ENCODE measurements at places on chromosomes 7 and 10.

DNA sequence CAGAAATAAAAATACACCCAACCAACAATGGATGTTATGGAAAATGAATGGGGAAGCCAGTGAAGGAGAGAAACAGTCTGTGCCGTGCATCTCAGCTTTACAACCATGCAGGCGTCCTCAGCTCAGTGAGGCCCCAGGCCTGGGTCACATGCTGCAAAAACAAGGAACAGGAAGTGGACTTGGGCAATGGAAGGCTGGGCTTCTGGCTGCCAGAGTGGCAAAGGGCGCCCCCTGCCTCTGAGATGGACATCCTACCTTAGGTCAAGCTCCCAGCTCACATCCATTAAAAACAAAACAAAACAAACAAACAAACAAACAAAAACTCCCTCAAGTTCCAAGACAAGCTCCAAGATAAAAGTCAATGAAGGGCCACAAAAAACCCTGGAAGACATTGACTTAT is 54.7 kb upstream of the AFAP1L2 start:
- no peak for DNase-seq

GRCh38 chr7:88169717-88170320 is 50.0 kb downstream of the SRI start:
- DNase-seq: no peak

- no peak for DNase-seq
These were observed 3.2 kb upstream of the CLDN4 start for GRCh38 chr7:73827567-73828106.

DNA sequence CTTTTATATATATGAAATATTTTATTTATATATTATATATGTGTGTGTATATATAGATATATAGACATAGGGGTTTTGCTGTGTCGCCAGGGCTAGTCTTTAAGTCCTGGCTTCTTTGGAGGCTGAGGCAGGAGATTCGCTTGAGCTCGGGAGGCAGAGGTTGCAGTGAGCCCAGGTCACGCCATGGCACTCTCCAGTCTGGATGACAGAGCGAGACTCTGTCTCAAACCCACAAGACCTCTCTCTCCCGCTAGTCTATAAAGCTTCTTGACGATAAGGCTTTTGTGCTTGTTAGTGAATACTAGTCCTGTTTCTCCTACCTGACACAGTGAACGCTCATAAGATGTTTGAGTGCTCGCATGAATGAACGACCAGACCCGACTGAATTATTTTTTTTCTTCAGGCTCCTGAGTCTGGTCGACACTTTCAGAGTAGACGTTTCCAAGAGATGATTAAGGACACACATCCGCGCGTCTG is 577 bp upstream of the DDX21 start:
- no peak for DNase-seq

DNA sequence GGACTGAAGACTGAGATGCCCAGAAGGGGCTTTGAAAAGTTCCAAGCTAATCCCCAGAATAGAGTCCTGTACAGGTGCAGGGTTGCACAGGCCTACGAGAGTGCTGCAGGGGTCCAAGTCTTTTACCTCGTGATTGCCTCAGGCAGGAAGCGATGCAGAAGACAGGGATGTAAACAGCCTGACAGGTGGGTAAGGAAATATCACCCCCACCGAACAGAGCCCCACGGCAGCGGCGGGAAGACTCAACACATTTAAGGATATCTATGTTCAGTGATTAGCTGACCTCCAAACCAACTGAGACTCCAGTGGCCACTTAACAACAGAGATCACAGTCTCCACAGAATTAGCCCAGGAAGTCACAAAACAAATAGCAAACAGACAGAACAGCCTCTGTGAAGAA is 73.9 kb upstream of the VIPR2 start:
- no peak for DNase-seq

DNA sequence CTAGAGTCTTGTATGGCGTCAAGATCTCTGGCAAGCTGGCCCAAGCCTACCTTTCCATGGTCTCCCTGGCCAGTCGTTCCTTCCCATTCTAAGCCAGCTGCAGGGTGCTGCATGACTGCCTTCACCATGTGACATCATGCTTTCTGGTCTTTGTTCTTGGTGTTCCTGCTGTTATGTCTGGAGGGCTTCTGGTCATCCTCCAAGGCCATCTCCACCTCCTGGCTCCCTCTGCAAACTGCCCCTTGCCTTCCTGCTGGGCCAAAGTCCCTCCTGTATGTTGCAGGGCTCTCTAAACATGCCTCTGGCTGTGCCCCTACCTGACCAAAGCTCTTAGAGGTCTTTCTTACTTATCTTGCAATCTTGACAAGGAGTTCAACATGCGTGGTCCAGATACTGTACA is 44.4 kb upstream of the SHH start:
- DNase-seq: no peak

GRCh38 chr10:10432296-10433035 is 585.2 kb upstream of the CELF2 start:
- DNase-seq: no peak

- DNase-seq: no peak
These were observed 11.3 kb downstream of the OIT3 start for GRCh38 chr10:72904806-72905205.

DNA sequence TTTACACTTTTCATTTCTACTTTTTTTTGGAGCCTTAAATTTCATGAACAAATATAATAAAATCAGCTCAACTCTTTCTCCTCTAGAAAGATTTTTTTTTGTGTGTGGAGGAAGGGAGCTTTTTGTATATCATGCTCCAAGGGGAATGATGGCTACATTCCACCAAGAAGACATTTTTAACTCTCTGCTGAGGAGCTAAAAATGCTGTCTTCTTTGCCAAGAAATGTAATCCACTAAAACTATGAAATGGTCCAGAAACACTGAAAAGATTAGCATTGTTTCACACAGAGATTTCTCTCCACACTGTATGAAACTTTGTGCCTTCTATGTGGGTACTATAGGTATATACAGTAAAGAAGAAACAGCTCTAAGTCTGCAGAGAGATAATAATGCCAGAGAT is 74.1 kb upstream of the ANK3 start:
- no peak for DNase-seq

- no peak for DNase-seq
These were observed 257.3 kb downstream of the PTEN start for GRCh38 chr10:88120599-88121333.

DNA sequence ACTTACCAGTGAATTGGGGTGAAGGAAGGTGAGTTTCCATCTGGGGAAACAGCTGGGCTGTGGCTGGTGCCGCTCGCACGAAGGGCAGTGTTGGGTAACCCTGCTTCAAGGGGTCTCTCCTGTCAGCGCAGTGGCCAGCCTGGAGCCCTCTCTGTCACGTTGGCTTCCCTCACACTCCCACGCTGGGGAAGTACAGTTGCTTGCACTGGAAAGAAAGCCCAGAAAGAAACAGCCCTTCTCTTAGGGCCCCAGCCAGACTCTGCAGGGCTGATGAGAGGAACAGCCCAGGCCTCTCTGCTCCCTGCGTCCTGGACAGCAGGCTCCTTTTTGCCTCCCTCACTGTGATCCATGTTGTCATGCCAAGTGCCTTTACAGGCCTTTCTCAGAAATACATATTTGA is 40.3 kb upstream of the TRIM8 start:
- DNase-seq: no peak

GRCh38 chr10:102935505-102935904 is 17.4 kb downstream of the CNNM2 start:
- DNase-seq: no peak

- DNase-seq: no peak
These were observed 19.1 kb upstream of the VOPP1 start for GRCh38 chr7:55591282-55591931.

Data from cortex of kidney (tissue), 1 donor.